Neural crest cell (in vitro differentiated cells): ENCODE measurements at places on chromosomes 13 and 19.

- no peak for DNase-seq
Observed at GRCh38 chr13:98722958-98723357, 29.5 kb downstream of the SLC15A1 start.

GRCh38 chr19:7000333-7000732 lies 20.9 kb downstream of the MBD3L2B start:
- no peak for DNase-seq

DNA sequence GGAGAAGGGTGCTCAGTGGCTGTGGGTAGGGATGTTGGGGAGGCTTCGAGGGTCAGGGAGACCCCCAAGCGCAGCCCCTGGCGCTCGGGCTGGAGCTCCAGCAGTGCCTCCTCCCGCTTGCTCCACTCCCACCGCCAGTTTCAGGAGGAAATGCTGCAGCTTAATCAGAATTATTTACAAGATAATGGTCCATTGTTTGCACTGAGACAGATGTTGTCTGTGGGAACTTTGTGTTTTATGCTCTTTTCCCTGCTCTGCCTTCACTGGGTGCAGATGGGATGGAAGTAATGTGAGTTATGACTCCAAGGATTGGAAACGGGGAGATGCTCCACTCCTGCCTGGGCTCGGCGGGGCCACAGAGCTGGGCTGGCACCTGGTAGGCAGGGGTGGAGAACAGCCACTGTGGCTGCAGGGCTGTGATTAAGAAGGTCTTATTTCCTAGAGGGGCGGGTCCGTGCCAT lies 192.4 kb downstream of the ZNF536 start:
- DNase-seq, result no peak

DNA sequence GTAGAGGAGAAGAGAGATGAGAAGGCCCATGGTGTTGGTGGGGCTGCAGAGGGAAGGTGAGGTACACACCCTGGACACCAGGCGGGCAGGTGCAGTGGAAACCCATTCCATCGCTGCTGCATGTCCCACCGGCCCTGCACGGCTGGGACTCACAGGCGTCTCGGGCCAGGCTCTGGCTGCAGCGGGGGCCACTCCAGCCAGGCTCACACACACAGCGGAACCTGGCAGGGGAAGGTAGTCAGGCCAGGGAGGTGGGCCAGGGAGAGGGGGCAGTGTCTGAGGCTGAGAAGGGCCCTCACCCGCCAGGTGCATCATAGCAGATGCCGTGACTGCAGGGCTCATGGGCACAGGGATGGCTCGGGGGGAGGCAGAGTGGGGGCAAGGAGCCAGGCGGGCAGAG lies 15.6 kb downstream of the NOTCH3 start:
- no peak for DNase-seq

GRCh38 chr19:38130399-38130798 lies 93.6 kb downstream of the DPF1 start:
- DNase-seq, result no peak

- no peak for DNase-seq
Observed at GRCh38 chr19:2329501-2329916, 1.0 kb downstream of the SPPL2B start.

DNA sequence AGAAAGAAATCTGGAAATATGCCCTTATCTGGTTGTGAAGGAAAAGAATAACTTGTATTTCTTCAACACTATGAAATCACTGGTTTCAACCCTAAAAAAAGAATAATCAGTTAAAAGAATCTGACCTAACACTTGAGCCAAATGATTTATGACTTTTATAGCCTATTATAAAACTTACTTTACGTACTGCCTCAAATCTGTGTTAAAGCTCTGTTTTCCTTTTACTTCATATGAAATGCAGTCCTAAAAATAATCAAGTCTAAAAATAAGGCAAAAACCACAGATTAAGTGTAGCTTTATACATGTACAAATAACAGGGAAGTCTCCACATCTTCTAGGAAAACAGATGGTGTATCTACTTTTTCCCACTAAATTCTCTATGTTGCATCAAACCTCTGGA lies 101.3 kb downstream of the VWA8 start:
- no peak for DNase-seq

- DNase-seq, result no peak
Observed at GRCh38 chr13:85528491-85529217, 270.6 kb downstream of the SLITRK6 start.

DNA sequence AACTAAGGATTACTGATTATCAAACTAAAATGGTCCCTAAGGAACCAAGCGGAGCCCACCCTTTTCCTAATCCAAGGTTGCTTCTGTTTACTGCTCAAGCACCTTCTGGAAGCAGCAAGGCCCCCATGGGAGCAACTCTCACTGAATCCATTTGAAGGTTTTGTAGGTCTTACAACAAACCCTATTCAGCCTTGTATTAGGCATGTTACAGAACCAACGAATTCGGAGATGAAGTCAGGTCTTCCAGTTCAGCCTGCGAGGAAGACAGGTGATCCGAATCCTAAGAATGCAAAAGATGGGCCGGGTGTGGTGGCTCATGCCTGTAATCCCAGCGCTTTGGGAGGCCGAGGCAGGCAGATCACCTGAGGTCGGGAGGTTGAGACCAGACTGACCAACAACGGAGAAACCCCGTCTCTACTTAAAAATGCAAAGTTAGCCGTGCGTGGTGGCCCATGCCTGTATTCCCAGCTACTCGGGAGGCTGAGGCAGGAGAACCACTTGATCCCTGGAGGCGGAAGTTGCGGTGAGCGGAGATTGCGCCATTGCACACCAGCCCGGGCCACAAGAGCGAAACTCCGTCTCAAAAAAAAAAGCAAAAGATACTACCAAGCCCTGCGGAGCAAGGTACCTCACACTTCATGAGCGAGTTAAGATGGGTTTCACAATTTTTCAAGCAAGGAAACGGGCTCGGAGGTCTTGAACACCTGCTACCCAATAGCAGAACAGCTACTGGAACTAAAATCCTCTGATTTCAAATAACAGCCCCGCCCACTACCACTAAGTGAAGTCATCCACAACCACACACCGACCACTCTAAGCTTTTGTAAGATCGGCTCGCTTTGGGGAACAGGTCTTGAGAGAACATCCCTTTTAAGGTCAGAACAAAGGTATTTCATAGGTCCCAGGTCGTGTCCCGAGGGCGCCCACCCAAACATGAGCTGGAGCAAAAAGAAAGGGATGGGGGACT lies 609 bp downstream of the ZAR1L start:
- no peak for DNase-seq

DNA sequence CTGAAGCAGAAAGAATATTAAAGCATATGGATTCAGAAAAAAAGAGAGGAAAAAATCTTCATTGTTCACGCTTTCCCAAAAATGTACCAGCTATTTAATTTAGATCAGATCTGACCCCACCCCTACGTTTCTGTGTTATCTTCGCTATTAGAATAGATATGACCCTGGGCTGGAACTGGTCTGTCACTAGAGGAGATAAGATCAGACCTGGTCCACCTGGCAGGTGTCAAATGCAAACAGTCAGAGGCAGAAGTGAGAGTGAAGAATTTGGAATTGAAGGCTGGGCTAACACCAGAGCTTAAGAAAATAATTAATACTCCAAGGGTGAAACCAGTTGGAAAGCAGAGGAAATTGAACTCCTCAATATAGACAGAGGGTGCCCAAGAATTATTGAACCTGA lies 30.0 kb upstream of the MBNL2 start:
- no peak for DNase-seq

DNA sequence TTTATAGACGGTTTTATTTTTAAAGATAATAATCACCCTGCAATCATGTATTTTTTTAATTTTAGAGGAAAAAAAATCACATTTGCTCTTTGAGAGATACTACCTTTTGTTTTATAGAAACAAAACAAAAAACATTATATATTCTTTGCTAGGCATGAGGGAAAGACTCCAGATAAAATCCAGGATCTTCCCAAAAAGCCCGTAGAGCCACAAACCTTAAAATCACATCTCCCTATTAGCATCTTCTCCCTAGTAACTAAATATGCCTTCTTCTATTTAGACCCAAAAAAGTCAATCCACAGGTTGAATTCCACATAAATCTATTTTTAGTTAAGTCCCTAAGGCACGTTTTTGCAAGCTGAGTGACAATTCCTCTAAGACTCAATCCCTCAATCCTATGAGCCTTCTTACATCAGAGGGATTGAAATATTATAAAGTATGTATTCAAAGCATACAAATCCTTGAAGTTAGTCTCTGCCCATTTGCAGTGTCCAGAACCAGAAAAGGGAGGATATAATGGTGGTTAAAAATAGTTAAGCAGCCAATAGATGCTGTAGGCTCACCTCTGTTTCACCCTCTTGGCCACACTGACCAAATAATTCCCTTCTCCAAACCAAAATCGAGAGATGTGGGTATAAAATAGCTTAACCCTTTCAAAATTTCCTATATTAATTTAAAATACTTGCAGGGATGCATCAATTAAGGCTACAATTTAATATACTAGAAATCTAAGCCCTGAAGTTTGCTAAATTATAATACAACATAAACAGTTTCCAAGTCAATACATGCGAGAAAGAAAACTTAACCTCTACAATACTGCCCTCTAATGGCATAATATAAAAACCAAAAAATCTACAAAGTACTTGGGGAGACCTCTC lies 64.0 kb downstream of the SERP2 start:
- DNase-seq, result no peak

- peak; percentile 53 for DNase-seq
Observed at GRCh38 chr19:57934820-57935665, at the start of gene ZNF418. Gene ZNF418, minus strand, starts transcription at chr19:57935402. Its CDS starts 1,580 bp downstream, at chr19:57933822.

DNA sequence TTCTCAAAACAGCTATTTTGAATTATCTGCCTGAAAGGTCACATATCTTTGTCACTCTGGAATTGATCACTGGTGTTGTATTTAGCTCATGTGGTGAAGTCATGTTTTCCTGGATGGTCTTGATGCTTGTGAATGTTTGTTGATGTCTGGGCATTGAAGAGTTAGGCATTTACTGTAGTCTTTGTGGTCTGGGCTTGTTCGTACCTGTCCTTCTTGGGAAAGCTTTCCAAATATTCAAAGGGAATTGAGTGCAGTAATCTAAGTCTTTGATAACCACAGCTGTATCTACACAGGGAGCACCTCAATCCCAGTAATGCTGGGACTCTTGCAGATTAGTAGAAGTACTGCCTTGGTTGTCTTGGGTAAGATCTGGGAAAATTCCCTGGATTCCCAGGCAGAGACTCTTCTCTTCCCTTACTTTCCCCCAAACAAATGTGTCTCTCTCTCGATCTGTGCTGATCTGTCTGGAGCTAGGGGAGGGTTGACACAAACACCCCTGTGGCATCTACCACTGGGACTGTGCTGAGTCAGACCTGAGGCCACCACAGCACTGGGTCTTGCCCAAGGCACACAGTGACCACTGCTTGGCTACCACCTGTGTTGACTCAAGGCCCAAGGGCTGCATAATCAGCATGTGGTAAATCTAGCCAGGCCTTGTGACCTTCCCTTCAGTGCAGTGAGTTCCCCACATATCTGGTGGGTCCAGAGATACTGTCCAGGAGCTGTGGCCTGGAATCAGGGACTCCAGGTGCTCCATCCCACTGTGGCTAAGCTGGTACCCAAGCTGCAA lies 5.5 kb upstream of the CYP4F3 start:
- no peak for DNase-seq

DNA sequence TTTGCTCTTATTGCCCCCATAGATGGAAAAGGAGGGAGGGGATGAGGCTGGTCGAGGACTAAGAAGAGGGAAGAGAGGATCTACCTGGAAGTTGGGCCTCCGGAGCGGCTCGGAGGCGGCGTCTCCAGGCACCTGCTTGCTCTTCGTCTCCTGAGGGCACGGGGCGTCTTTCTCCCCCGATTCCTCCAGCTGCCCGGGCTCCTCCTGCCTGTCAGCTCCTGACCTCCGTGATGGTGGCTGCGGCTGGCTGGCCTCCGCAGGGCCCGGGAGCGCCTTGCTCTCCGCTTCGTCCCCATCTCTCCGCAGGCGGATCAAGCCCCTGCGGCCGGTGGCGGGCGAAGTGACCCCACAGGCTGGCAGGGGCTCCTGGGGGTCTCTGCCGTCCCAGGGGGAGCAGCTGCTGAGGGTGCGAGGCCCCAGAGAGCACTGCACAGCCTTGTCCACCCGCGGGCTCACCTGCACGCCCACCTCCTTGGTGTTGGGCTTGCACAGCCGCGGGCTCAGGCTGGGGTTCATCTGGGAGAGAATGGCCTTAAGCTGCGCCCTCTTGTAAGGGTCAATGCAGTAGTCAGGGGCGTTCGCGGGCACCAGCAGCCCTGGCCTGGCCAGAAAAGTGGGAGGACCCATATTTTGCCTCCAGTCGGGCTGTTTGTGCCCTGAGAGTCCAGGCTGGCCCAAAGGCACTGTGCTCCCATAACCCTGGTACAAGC lies 3.8 kb downstream of the ZAR1L start:
- no peak for DNase-seq

GRCh38 chr13:33125821-33126570 lies 109.8 kb downstream of the KL start:
- no peak for DNase-seq

GRCh38 chr13:39108783-39109182 lies 70.5 kb downstream of the NHLRC3 start:
- DNase-seq, result no peak

GRCh38 chr13:39379118-39379517 lies 223.9 kb downstream of the LHFPL6 start:
- no peak for DNase-seq

DNA sequence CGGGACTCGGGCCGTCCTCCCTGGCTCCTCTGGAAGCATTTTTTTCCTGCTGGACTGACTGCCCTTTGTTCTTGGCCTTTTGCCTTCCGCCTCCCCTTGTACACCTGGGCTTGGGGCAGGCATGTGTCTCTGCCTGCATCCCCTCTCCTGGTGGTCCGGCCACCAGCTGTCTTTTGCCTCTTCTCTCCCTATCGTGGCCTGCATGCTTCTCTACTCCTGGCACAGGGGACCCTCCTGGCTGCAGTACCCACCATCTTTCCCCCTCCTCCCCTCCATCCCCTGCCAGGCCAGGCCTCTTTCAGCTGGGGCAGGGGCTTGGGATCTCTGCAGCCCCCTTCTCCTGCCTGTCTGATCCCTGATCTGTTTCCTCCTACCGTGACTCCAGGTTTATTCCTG lies 12.1 kb downstream of the WTIP start:
- no peak for DNase-seq

- DNase-seq, result no peak
Observed at GRCh38 chr13:97471711-97472110, 37.7 kb downstream of the RAP2A start.

- DNase-seq, result no peak
Observed at GRCh38 chr19:36819130-36819630, 19.0 kb downstream of the ZNF790 start.

- DNase-seq, result peak; percentile 73
Observed at GRCh38 chr13:113758651-113759524, at the start of gene TMEM255B. Gene TMEM255B, plus strand, starts transcription at chr13:113759226. Its CDS starts 44 bp downstream, at chr13:113759270.

GRCh38 chr13:114025714-114026431 lies 52.0 kb upstream of the C13orf46 start:
- no peak for DNase-seq
